ENCODE measurements at places on chromosomes 3 and 15.

DNA sequence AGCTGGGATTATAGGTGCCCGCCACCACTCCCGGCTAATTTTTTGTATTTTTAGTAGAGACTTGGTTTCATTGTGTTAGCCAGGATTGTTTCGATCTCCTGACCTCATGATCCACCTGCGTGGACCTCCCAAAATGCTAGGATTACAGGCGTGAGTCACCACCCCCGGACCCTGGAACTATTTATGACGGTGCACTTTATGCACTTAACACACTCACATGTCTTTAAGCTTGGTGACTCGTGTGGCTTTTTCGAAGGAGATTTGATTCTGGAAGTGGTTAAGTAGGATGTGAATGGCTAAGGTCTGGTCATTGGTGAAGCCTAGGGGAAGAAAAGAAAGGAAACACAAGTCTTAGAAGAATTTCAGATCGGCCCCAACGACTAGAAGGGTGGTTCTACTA, 20.3 kb downstream of the BBS4 start:
- DNase-seq, result no peak

DNA sequence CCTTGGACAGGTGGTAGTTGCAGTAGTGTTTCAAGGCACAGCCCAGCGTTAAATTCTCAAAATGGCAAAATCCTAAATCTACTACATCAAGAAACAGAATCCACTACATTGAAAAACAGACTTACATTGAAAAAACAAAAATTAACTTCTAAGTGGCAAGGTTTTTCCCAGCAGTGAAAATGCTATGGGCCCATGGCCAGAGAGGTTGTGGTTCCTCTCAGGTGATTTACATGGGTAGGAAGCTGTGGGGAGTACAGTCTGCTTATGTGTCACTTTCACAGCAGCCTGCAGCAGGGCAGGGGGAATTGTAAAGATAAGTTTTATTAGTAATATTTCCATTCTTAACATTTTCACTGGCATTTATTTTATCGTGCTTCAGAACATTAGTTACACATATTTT, 24.9 kb downstream of the TTC14 start:
- no peak for DNase-seq

DNA sequence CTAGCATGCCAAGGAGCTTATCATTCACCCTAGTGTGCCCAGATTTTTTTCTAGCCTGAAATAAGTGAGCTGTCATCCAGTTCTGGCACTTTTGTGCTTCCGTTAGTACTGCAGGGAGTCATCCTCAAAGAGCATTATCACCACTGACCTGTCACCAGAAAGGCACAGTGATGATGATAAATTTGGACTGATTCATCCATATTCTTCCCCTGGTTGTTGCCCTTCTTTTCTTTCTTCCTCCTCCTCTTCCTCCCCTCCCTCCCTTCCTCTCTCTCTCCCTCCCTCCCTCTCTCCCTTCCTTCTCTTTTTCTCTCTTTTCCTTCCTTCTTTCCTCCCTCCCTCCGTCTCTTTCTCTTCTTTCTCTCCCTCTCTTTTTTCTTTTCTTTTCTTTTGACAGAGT, 21.3 kb downstream of the SLC35G2 start:
- no peak for DNase-seq

GRCh38 chr3:137204409-137204808, 246.6 kb downstream of the IL20RB start:
- DNase-seq, result no peak

- DNase-seq, result no peak
Observed at GRCh38 chr3:163129287-163129686, 1632.7 kb downstream of the OTOL1 start.

DNA sequence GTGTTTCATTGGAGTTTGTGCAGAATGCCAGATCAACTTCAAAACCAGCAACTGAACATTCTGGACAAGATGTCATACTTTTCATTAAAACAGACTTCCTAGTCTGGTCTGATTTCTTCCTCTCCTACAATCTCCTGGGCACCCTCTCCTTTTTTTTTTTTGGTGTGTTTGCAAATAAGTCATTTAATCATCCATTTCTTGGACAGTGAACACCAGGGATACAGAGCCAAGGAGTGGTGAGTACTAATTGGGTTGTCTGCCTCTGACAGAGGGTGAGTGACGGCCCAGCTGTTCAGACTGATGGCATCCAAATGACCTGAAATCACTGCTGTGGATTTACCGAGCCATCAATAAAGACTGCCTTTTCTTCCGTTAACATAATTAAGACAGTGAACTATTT, 158.0 kb downstream of the STT3B start:
- DNase-seq, result no peak

- no peak for DNase-seq
Observed at GRCh38 chr3:108698461-108698860, 58.7 kb downstream of the RETNLB start.

GRCh38 chr3:11379238-11379823, 107.1 kb downstream of the ATG7 start:
- no peak for DNase-seq

DNA sequence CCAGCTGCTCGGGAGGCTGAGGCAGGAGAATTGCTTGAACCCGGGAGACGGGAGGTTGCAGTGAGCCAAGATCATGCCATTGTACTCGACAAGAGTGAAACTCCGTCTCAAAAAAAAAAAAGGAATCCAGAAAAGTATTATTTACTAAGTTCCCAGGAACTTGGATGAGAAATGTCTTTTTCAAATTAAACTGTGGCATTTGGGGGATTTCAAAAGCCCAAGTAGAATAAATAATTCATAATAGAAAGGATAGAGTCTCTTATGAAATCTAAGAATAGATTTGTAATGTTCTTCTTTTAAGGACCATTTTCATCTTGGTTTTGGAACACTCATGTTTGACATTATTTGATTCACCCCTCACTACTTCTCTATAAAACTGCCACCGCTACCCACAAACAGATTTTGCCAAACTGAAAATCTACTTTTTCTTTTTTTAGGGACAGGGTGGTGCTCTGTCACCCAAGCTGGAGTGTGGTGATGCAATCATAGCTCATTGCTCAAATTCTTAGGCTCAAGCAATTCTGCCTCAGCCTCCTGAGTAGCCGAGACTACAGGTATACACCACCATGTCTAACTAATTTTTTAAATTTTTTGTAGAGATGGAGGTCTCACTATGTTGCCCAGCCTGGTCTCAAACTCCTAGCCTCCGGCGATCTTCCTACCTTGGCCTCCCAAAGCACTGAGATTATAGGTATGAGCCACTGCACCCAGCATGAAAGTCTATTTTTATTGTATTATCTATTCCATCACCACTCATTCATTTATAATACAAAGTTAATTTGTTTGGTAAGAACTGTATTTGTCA, 99.3 kb downstream of the SENP2 start:
- no peak for DNase-seq

DNA sequence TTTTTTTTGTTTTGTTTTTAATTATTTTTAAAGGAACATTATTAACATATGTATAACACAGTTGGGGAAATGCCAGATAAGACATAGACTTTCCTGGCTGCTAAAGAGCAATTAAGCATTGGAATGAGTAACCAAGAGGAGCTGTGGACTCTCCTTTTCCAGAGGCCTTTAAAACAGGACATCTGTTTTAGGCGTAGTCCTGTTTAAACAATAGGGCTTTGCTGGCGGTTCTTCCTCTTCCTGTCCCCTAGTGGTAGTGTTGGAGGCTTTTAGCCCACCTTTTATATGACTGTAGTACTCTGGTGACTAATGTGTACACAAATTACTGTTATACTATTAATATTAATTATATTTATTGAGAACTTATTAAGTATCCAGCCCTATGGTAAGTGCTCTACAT, 81.9 kb downstream of the PPARG start:
- DNase-seq, result no peak

DNA sequence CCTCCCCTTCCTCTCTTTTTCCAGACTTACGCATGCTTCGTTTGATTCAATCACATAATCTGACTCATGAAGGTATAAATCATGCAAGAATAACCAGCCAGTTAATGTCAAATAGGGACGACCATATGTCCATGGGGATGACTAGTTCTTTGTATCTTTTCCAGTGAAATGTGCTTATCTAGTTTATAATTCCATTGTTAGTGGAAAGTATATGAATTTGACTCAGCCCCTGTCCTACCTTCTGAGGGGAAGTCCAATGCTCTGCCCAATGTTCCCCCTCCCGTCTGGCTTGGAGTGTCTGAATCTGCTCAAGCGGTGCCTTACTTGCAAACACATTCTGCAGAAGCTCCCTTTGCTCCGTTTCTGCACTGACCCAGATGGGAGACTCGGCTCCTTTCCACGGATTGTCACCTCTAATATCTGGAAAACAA, 55.0 kb upstream of the EPHB3 start:
- DNase-seq, result no peak

DNA sequence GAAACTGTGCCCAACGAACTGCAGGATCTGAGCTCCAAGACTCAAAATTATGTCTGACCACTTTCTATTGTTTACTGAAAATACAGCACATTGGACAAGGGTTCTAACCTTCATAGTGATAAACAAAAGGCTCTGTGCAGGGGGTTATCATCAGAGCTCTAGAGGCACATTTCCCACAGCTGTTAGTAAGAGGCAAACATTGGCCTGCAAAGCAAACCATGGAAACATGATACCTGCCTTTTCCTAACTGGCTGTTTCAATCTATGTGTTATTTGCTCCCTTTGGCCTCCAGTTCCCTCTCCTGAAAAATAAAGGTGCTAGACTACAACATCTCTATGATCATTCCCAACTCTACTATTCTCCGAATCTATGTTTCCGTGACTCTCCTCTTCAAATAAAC, 159.7 kb upstream of the ARHGEF26 start:
- DNase-seq, result no peak

DNA sequence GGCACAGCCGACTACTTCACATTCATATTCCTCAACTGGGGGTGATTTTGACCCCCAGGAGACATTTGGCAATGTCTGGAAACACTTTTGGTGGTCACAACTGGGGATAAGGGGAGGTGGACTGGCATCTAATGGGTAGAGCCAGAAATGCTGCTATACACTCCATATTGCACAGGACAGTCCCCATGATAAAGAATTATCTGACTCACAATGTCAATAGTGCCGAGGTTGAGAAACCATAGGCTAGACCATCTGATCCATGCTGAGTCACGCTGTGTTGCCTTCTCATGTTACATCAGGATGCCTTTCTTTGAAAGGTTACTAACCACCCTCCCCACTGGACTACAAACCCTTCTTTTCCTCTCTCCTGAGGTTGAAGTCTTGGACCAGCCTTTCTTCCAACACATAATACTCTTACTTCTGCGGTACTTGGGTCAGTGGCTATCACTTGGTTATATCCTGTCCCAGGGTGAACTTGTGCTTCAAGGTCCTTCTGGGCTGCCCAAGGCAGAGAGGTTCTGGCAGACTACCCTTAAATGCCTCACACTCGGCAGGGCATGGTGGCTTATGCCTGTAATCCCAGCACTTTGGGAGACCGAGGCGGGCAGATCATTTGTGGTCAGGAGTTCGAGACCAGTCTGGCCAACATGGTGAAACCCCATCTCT, 68.8 kb downstream of the CTNNB1 start:
- no peak for DNase-seq

GRCh38 chr3:52504977-52505376, 9.8 kb downstream of the STAB1 start:
- no peak for DNase-seq

DNA sequence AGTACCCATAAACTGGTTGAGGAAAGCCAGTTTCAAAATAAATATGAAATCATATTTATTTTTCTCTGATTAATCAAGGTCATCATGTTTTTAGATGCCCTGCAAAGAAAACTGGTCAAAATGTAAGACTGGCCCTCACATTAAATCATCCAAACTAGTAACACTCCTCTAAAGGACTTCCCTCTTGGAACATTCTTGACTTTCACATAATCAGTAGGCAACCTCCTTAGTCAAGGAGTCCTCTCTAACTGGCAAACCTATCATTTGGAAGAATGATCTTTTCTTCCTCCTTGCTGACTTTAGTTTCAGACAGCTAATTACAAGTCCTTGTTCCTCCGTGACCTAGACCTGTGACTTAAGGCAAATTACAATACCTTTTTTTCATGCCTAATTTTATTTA, 82.5 kb upstream of the DCBLD2 start:
- no peak for DNase-seq

- DNase-seq, result no peak
Observed at GRCh38 chr15:57718309-57718708, 11.8 kb downstream of the POLR2M start.

DNA sequence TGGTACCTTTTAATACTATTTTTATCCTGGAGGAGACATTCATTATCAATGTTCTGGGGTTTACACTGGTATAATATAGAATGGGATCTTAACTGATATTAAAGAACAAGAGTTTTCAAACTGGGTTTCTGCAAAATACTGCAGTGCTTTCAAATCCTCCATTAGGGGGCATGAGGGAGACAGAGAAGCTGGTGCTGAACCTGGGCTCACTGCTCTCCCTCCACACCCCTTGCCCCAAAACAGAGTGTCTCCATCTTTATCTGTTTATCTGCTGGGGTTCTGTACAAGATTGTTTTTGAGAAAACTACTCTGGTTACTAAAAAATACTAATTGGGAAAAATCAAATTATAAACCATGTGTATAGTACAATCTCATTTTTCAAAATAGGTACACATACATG, 41.7 kb downstream of the CADPS start:
- DNase-seq, result no peak

GRCh38 chr3:45078910-45079522, 52.9 kb downstream of the CLEC3B start:
- DNase-seq, result no peak

DNA sequence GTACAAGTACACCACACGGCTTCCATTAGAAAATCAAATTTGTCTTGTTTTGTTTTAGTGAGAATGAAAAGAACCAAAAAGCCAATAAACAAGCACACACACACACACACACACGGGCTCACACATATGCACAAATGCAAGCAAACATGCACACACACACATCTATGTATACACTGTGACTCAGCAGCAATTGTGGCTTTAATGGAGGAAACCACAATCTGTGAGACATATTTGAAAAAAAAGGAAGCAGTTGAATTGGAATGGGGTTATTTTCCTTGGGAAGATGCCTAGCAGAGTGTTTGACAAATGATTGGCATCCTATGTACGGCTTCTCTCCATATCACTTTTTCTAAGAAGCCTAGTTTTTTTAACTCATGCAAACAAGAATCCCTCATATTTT, 201.1 kb upstream of the ARRDC4 start:
- DNase-seq, result no peak

GRCh38 chr3:113234028-113234427, 22.7 kb downstream of the BOC start:
- no peak for DNase-seq

DNA sequence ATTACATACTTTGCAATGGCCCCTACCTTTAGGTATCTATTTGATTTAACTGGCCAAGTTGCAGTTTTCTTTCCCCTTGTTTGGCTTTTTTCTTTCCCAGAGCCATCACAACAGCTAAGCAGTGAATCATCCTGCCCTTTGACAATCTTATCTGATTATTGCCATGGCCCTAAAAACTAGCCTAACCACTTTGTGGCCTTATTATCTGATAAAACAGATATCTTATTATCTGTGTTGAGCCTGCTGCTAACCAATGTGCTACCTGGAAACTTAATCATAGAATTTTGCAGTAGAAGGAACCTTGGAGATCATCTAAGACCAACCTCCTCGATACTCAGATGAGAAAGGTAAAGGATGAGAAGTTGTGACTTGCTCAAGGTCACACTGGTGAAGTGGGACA, 37.1 kb downstream of the EIF4E3 start:
- no peak for DNase-seq

All from cardiac septum (tissue), 1 donor.